Thyroid gland (tissue), 4 donors: ENCODE measurements at places on chromosomes 2 and 18. TPM values are rescaled to one million over a fixed set of nuclear protein-coding genes. Genes with fewer than 3 reads are reported as not detected.

Gene TMEFF2
- not detected for total RNA-seq

- H3K4me3 ChIP-seq: no peak overlapping the region
- no peak for DNase-seq
- H3K4me1 ChIP-seq: no peaks in the 10 kb centered on the region
- no peak overlapping the region for H3K27ac ChIP-seq
These were observed 31.2 kb upstream of the GREB1L start for GRCh38 chr18:21210784-21211183.

DNA sequence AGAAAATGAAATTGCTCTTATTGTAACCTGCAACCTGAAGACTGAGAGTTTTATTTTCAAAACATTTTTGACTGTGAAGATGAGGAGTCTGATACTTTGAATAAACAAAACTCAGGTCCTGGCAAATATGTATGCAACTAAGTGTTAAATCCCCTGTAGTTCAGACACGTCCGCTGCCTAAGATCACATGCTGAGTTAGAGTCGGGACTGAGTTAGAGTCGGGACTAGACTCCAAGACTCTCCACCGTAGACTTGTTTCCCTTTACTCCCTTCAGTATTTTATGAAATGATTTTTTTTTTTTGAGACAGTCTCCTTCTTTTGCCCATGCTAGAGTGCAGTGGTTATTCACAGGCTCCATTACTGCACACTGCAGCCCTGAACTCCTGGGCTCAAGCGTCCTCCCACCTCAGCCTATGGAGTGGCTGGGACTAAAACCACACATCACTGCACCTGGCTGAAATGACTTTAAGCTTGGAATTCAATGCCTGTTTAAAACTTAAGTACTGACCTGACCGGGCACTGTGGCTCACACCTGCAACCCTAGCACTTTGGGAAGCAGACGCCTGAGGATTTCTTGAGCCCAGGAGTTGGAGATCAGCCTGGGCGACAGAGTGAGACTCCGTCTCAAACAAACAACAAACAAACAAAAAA, 28.0 kb upstream of the PMAIP1 start:
- no peaks in the 10 kb centered on the region for H3K27me3 ChIP-seq
- no peaks in the 10 kb centered on the region for H3K36me3 ChIP-seq
- peak; percentile 36 for DNase-seq
- no peak overlapping the region for H3K27ac ChIP-seq
- H3K4me1 ChIP-seq: peaks cover 2% of the 10 kb centered on the region

DNA sequence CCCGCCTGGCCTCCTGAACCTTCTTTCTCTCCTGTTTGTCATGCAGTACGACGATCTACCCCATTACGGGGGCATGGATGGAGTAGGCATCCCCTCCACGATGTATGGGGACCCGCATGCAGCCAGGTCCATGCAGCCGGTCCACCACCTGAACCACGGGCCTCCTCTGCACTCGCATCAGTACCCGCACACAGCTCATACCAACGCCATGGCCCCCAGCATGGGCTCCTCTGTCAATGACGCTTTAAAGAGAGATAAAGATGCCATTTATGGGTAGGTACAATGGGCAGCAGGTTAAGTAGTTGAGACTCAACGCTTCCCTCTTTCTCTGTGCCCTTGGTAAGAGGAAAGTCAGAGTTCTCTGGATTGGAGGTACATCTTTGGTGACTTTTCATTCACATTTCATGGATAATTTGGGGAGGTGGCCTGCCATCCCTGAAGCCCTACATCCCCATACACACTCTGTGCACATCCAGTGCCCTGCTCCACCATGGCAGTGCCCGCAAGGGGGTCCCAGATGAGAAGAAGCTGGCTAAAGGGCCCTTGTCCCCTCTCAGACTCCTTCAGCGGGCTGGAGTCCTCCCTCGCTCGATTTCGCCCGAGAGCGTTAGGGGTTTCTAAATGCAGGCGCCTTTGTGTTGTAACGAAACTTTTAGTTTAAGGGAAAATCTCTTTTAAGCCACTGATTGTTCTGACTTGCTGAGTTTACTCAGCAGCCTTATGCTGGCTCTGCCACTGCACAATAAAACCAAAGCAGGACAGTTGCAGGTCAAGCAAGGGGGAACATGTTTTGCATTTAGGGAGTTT, 3.0 kb downstream of the MEIS1 start:
- peak overlapping the region; percentile 6 for H3K4me3 ChIP-seq
- H3K4me1 ChIP-seq: peaks cover 20% of the 10 kb centered on the region
- no peaks in the 10 kb centered on the region for H3K36me3 ChIP-seq
- DNase-seq: no peak

DNA sequence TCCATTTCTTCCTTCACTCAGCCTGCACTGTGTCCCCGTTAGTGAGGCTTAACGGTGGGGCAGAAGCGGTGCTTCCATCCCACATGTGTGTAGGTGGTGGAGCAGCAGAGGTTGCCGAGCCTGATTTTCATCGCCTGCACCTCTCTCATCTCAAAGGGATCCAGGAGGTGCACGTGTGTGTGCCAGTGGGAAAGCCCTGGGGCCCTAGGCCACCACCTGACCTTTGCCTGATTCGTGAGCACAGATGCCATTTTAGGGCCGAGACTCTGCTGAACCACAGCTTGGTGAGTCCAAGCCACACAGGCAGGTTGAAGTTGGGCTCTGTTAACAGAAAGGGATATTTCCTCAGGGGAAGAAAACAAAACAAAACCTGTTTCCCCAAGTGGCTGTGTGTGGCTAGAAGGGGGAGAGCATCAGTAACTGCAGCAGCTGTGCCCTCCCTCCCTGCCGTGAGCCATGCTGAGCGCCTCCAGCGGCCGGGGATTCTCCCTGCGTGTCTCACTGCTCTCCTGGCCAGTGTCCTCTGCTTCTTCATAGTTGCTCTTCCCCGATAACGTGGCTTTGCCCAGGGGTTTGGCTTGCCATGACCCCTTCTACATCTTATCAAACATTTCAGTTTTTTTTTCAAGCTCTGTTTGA, 81.5 kb downstream of the MAPRE2 start:
- DNase-seq: no peak
- no peaks in the 10 kb centered on the region for H3K27me3 ChIP-seq
- H3K27ac ChIP-seq: no peak overlapping the region
- H3K36me3 ChIP-seq: peaks cover 7% of the 10 kb centered on the region
